ENCODE measurements at places on chromosomes 6 and 20. TPM values are rescaled to one million over a fixed set of nuclear protein-coding genes. Genes with fewer than 3 reads are reported as not detected.
A peak's percentile ranks its signal among the peaks of the same experiment; 100 is the strongest.

SLC22A1 gene
- total RNA-seq: 0.99 TPM

FAM50B gene
- 18.8 TPM for total RNA-seq

RAB44 gene
- 0.05 TPM for total RNA-seq

CLIC5 gene
- 8.0 TPM for total RNA-seq

TPBG gene
- 0.34 TPM for total RNA-seq

PTPRK gene
- 1.8 TPM for total RNA-seq

PCSK2 gene
- total RNA-seq: not detected

DYNLT1 gene
- 117 TPM for total RNA-seq

ZNF337 gene
- 12.5 TPM for total RNA-seq

DNA sequence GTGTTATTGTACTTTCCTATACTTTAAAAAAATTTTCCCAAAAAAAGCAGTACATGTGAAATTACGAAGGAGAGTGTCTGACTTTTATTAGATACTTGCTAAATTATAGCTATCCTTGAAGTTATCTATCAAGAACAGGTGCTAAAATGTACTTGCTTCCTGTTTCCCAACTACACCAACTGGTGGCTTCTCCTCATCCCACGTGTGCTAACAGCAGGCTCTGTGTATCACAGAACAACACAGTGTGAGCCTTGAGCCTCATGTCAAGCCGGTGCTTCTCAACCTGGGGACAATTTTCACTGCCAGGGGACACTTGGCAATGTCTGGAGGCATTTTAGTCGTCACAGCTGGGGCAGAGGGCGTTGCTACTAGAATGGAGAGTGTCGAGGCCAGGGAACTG, 36.2 kb upstream of the CDYL start:
- H3K4me3 ChIP-seq: no peak overlapping the region
- H3K4me1 ChIP-seq: no peaks in the 10 kb centered on the region
- no peaks in the 10 kb centered on the region for H3K36me3 ChIP-seq
- H3K27ac ChIP-seq: no peak overlapping the region
- H3K27me3 ChIP-seq: peaks cover 9% of the 10 kb centered on the region

GRCh38 chr6:89360415-89360999, 8.0 kb upstream of the UBE2J1 start:
- no peak overlapping the region for H3K4me3 ChIP-seq
- no peaks in the 10 kb centered on the region for H3K27me3 ChIP-seq
- DNase-seq: no peak
- H3K36me3 ChIP-seq: no peaks in the 10 kb centered on the region

DNA sequence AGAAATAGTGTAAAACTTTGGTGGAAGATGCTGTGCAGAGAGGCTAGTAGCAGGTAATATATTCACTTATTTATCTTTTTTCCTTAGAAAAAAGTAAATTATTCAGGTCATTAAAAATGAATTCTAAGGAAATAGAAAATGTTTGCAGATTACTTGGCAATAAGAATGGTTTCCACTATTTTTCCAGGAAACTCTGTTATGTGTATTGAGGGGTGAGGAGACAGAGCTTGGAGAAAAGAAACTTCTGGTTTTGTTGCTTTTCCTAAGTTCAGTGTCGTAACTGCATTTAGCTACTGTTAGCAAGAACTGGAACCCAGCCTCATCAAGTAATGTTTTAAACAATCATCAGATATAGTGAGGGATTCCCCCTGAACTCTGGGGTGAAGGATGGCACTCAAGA, 79.2 kb upstream of the SMLR1 start:
- no peak overlapping the region for H3K4me3 ChIP-seq
- DNase-seq: no peak
- no peaks in the 10 kb centered on the region for H3K4me1 ChIP-seq
- peaks cover 3% of the 10 kb centered on the region for H3K36me3 ChIP-seq
- H3K27ac ChIP-seq: no peak overlapping the region
- H3K27me3 ChIP-seq: no peaks in the 10 kb centered on the region

DNA sequence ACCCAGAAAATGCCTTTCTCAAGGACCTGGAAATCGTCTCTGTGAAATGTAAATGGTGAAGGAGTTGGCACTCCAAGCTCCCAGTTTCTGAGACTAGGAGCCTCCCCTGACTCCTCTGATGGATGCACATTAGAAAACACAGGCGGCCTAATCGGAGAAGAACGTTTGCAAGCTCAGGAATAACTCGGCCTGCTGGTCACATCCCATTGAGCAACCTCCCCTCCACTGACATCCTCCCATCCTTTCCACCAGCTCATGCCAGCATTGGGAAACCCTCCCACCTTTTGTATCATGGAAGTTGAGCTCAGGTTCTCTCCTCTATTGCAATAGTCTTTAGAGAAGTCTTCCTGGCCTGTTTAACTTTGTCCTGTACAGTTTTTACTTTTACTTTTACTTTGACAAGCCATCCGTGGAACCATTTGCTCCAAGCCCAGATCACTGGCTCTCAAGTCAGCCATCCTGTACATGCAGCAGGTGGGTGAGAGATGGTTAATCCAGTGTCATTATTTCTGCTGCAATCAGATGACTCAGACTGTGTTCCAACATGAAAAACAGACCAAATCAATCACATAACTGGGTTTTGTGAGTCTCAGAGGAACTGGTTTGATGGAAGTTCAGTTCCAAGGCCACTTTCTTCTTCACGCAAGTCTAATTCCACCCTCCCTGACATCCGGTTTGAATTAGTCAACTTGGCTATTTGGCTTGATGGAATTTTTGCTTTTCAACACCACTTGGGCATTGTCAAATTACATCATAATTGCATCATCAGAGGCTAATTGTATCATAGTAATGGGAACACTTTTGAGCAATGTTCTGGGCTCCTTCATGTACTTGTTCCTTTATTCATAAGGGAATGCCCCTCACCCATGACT, 619.4 kb upstream of the CDH4 start:
- H3K27me3 ChIP-seq: peaks cover 2% of the 10 kb centered on the region
- no peaks in the 10 kb centered on the region for H3K36me3 ChIP-seq
- H3K27ac ChIP-seq: no peak overlapping the region
- H3K4me1 ChIP-seq: no peaks in the 10 kb centered on the region

GRCh38 chr6:12848964-12849808, 132.6 kb downstream of the PHACTR1 start:
- DNase-seq: no peak
- no peaks in the 10 kb centered on the region for H3K36me3 ChIP-seq
- H3K4me1 ChIP-seq: no peaks in the 10 kb centered on the region

GRCh38 chr6:159061805-159062563, 17.2 kb upstream of the TAGAP start:
- H3K36me3 ChIP-seq: no peaks in the 10 kb centered on the region
- DNase-seq: peak; percentile 42
- peak overlapping the region; percentile 53 for H3K4me3 ChIP-seq
- peak overlapping the region; percentile 93 for H3K27ac ChIP-seq
- H3K27me3 ChIP-seq: no peaks in the 10 kb centered on the region

DNA sequence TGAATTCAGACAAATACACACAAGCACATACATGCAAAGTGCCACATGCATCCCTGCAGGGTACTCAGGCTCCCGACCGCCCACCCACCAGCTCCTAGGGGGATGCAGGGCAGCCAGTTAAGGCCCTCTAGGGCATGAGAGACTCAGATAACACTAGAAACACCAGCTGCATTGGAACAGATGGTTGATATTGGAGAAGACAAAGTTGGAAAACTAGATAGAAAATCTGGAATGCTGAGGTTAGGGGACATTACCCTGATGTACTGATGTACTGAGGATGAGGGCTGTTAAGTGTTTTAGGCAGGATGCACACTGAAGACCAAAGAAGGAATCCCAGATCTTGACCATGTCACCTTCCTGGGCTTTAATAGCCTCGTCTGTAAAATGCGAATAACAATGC, 134.6 kb upstream of the ECI2 start:
- H3K4me1 ChIP-seq: no peaks in the 10 kb centered on the region
- H3K4me3 ChIP-seq: no peak overlapping the region
- H3K27ac ChIP-seq: no peak overlapping the region
- no peaks in the 10 kb centered on the region for H3K36me3 ChIP-seq
- DNase-seq: no peak
- no peaks in the 10 kb centered on the region for H3K27me3 ChIP-seq

DNA sequence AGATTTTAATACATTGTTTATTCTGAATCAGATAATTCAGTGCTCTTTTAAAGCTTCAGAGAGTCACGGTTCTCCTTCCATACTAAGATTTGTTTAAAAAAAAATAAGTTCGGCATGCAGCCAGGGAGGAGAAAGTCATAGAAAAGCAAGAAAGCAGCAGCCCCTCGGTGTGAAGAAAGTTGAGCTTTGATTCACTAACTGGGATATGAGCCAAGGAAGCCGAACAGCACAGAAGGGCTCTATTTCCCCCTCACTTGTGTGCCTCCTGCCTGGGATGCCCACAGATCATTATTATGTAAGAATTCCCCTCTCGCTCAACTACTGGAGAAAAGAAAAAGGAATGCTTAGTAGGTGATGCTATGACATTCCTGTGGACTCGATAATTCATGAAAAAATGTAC, 69.3 kb upstream of the SYNJ2 start:
- peaks cover 13% of the 10 kb centered on the region for H3K4me1 ChIP-seq
- no peak for DNase-seq
- peaks cover 53% of the 10 kb centered on the region for H3K36me3 ChIP-seq

DNA sequence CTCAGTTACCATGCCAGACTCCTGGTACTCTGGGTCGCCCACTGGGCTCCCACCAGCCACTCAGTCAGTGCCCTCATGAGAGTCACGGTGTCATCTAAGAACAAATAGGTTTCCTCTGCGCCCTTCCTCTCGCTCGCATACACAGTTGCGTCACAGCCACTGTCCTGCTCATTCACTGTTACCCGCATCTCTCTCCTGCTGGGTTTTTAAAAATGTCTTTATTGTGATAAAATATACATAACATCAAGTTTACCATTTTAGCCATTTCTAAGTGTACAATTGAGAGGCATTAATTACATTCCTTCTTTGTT, 4.0 kb downstream of the TEAD3 start:
- H3K27me3 ChIP-seq: no peaks in the 10 kb centered on the region
- DNase-seq: no peak
- H3K4me1 ChIP-seq: peaks cover 10% of the 10 kb centered on the region

DNA sequence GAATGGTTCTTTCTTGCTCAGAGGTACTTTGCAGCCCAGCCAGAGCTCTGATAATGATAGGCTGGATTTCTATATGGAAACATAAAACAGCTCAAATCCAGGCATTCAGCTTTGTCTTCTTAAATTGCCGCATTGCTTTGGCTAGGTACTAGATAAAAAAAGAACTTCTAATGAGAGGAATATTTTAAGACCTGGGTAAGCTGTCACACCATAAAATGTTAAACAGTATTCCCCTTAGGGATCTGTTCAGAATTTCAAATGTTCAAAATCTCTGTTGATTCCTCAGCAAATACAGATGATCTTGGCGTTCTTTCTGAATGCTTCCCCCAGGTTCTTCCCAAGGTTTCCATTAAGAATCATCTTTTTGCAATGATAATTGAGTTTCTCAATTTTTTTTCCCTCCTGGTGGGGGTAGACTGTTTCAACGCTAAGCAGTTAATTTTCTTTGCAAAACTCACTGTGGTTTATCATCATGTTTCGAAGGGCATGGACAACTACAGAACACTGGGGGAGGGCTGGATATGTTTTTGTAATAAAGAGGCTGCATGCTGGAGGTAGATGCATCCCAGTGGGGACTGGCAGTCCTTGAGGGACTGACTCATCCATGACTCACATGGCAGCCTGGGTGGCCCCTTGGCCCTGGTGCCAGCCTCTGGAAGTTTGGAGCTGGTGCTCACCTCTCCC, 31.0 kb downstream of the TIAM2 start:
- H3K27me3 ChIP-seq: no peaks in the 10 kb centered on the region
- DNase-seq: peak; percentile 11
- no peak overlapping the region for H3K27ac ChIP-seq
- no peaks in the 10 kb centered on the region for H3K36me3 ChIP-seq
- H3K4me3 ChIP-seq: no peak overlapping the region

- no peak overlapping the region for H3K4me3 ChIP-seq
- DNase-seq: no peak
- no peak overlapping the region for H3K27ac ChIP-seq
- peaks cover 41% of the 10 kb centered on the region for H3K4me1 ChIP-seq
Measured at GRCh38 chr6:118677193-118677592, 25.8 kb upstream of the CEP85L start.

DNA sequence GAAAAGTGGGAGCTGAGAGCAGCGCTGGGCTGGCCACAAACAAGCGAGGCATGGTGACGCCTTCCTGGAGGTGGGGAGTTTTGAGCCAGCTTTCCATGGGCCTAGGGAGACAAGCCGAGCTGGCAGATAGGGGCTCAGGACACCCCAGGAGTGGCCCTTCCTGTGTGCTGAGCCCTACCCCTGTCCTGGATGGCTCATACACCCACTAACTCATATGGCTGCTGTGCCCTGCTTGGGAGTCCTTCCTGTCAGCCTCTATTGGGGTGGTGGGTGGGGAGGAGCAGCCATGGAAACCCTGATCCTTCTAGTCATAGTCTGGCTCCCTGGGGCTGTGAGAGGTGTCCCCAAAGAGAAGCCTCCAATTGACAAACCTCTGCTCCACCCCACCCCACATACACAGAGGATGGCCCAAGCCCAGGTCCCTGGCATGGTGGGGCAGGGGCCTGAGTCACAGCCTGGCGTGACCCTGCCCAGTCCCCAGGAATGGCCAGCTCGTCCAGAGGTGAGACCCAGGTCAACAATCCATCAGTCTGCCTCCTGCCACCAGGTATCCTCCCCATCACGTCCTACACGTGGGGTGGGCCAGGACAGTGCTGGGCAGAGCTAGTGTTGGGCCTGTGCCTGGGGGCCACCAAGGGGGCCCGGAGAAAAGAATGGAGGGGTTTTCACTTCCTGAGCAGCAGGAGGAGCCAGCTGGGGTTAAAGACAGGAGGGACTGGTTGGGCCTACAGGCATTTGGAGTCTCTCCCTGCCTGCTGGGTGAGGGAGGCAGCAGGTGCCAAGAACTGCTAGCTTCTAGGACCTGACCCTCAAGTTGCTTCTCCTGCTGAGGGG, 52.2 kb downstream of the MRPL14 start:
- no peaks in the 10 kb centered on the region for H3K36me3 ChIP-seq
- no peak for DNase-seq
- H3K27ac ChIP-seq: peak overlapping the region; percentile 24
- peaks cover 15% of the 10 kb centered on the region for H3K4me1 ChIP-seq
- H3K27me3 ChIP-seq: peaks cover 12% of the 10 kb centered on the region

DNA sequence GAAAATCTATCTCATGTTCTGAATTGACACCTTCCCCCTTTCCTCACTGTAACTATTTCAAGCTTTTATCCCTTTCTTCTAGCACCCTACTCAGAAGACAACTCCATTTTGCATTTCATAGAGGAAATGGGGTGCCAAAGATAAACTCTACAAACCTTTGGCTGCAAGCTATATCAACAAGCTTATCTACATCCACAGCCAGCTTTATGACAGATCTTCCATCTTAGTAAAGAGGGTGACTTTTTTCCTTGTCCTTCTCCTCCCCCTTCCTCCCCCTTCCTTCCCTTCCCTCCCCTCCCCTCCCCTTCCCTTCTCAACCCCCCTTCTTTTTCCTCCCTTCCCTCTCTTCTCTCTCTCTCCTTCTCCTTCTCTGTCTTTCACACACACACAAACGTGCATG, 58.0 kb upstream of the OLIG3 start:
- peaks cover 2% of the 10 kb centered on the region for H3K36me3 ChIP-seq
- H3K27me3 ChIP-seq: no peaks in the 10 kb centered on the region
- no peak for DNase-seq
- H3K4me3 ChIP-seq: no peak overlapping the region
- peaks cover 3% of the 10 kb centered on the region for H3K4me1 ChIP-seq

- H3K4me3 ChIP-seq: no peak overlapping the region
- DNase-seq: no peak
- H3K36me3 ChIP-seq: no peaks in the 10 kb centered on the region
- no peaks in the 10 kb centered on the region for H3K27me3 ChIP-seq
Measured at GRCh38 chr20:7490288-7490687, 450.0 kb downstream of the HAO1 start.
